ENCODE measurements at places on chromosomes 5 and 9. TPM values are rescaled to one million over a fixed set of nuclear protein-coding genes. Genes with fewer than 3 reads are reported as not detected.

Gene DUSP1
- total RNA-seq, result 60.5 TPM

Gene MINAR2
- total RNA-seq, result not detected

Gene ZNF618
- 11.0 TPM for total RNA-seq

Gene SLC46A2
- total RNA-seq, result not detected

Gene FBP2
- 0.29 TPM for total RNA-seq

Gene CBY3
- total RNA-seq, result not detected

Gene GLRX
- total RNA-seq, result 55.7 TPM

DNA sequence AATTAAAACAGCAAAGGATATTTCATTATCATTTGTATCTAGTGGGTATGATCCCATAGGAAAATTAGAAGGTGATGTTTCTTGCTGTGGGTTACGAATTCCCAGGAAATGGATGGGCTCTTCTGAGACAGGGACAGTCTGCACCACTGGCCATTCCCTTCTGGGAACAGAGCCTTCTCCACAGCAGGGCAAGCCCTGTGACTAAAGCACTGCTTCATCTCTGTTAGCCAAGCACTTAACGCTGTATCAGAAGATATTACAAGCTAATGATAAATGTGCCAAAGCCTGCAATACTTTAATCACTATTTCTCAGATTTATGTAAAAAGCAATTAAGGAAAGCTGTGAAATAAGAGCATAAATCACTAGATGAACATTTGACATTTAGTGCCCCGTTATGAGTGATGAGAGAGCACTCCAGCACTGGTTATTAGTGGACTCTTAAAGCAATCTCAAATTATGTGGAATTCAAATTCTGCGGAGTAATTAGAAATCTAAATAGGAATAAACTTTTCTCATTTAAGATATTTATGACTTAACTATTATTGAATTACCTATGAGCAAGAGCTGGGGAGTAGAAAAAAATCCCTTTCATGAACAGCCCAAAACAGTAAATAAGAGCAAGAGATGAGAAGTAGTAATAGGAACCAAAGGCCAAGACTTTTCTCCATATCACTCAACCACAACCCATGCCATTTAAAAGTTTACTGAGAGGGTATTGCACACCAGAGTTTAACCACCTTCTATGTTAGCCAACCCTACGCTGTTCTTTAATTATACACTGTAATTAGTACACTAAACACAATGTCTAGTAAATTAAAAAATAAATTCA is 49.2 kb downstream of the FAM240B start:
- no peak for DNase-seq

GRCh38 chr5:157761690-157762621 is 18.4 kb downstream of the LSM11 start:
- DNase-seq, result peak; percentile 67

- no peak for DNase-seq
Measured at GRCh38 chr5:148811756-148812155, 14.7 kb upstream of the ADRB2 start.

GRCh38 chr9:124008303-124008693 is 3.3 kb upstream of the LHX2 start:
- no peak for DNase-seq

- DNase-seq, result no peak
Measured at GRCh38 chr5:90641528-90641927, 82.9 kb downstream of the ADGRV1 start.

GRCh38 chr5:17212996-17213395 is 4.4 kb upstream of the BASP1 start:
- DNase-seq, result no peak

DNA sequence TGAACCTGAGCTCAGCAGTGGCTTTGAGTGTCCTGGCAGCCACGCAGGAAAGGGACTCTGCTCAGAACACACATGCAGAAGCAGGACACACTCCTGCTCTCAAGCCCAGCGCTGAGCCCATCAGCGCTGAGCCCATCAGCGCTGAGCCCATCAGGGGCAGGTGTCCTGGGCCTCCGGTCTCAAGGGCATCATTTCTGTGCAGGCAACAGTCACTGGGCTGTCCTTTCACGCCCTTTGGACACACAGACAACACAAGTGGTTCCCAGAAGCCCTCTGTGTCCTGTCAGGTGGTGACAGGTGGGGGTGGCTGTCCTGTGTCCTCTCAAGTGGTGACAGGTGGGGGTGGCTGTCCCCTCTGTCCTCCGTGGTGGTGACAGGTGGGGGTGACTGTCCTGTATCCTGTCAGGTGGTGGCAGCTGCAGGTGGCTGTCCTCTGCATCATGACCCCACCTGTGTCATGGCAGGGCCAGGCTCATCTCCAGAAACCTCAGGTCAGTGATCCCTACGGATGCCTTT is 39.0 kb upstream of the CLPTM1L start:
- DNase-seq, result no peak

- DNase-seq, result no peak
Measured at GRCh38 chr5:137715456-137715855, 20.4 kb downstream of the KLHL3 start.

GRCh38 chr5:63228154-63228553 is 649.5 kb downstream of the LRRC70 start:
- DNase-seq, result no peak

GRCh38 chr9:129806061-129806460 is 3.1 kb downstream of the TOR1B start:
- no peak for DNase-seq

DNA sequence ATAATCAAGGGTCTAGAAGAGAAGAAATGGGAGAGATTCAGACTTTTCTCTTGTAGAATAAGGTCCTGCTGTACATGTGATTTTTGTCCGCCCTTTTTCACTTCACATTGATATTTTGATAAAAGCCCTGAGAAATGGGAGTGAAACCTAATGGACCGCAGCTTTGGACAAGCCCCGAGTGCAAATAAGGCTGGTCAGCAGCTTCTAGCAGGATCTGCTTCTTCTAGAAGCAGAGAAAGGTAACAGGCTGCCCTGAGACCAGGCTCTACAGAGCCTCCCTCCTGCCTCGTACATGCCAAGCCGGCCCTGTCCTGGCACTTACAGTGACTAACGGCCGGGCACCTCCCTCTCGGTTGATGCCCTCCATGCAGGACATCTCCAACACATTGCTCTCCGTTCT is 33.4 kb downstream of the ACER2 start:
- no peak for DNase-seq

DNA sequence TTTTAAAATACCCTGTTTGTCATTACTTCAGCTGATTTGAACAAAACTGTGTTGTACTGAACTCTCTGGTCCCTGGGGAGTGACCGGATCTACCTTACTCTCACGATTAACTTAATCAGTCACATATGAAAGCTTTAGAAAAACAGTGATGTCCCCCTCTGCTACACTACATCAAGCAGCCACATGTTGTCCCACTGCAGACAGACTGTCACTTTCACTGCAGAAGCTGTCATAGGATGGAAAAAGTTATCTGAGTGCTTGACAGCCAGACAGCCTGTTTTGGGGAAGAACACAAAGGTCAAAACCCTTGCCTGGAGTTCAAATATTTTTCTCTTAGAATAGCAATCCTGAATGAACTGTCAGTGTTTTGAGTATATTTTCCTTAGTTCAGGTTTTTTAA is 546.4 kb downstream of the DTWD2 start:
- no peak for DNase-seq

DNA sequence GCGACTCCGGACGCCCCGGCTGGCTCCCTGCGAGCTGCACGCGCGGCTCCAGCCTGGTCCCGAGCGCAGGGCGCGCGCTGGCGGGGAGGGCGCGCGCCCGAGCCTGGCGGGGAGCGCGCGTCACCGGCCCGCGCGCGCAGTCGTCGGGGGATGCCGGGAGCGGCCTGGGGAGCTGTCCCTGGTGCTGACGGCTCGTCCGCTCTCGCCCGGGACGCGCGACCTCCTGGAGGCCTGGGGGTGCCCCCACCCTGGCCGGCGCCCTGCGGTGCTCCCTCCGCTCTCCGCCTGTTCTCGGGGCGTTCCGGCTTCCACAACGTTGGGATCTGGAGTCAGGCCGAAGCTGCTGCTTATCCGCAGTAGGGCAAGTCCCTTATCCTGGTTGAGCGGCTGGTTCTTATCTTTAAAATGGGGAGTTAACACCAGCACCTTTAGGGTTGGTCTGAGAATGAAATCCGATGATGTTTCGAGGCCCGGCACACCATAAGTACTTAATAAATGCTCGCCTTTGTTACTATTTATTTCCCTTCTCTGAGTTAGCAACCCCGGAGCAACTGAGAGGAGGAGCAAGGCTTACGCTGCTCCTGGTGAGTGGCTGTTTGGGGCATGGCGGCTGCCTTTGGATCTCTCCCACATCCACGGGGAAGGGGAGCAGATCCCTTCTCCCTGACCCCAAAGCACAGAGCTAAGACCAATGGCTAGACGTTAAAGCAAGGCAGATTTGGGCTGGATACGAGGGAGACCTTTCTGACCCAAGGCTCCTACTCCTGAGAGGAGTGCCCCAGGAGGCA is at the start of gene FAM163B:
Gene FAM163B (minus strand): TSS at position 79 of the 788 bp plus-strand sequence. CDS start 29,166 bp downstream, outside the sequence.
- peak; percentile 43 for DNase-seq

DNA sequence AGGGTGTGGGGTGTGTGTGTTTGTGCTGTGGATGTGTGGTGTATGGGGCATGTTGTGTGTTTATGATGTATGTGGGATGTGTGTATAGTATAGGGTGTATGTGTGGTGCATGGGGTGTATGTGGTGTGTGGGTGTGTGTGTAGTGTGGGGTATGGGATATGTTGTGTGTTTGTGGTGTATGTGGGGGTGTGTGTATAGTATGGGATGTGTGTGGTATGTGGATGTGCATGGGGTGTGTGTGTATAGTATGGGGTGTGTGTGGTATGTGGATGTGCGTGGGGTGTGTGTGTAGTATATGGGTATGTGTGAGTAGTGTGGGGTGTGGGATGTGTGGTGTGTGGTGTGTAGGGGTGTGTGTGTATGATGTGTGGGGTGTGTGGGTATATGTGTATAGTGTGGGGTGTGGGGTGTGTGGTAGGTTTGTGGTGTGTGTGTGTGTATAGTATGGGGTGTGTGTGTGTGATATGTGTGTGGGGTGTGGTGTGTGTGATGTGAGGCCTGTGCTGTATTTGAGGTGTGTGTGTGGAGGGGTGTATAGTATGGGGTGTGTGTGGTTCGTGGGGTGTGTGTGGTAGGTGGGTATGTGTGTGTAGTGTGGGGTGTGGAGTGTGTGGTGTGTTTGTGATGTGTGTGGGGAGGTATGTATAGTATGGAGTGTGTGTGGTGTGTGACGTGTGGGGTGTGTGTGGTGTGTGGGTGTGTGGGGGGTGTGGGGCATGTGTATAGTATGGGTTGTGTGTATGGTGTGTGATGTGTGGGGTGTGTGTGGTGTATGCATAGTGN is 10.5 kb downstream of the ECSCR start:
- DNase-seq, result no peak

DNA sequence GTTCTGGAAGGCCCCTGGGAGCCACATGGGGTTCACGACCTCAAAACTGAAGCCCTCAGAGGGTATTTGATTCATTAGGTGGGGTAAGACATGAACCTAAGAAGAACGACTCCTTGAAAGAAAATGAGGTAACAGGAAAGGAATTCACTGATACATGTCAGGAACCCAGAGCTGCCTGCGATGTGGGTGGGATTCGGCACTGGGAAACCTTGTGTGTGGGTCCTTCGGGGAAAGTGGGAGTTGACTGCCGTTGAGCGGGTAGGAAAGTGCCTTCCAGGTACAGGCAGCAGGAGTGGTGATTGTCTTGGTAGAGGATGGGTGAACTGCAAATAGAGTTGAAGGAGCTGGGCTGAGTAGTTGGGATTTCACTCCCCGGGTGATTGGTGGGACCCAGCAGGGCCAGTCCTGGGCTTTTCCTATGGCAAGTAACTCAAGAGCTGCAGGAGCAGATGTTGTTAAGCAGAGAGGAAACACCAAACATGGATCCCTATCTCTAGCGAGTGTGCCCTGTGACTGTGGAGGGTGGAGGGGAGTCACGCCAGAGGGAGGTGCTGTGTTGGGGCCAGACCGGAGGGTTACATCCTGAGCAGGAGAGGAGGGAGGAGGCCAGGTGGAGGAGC is 30.8 kb downstream of the ANKRD33B start:
- DNase-seq, result no peak

DNA sequence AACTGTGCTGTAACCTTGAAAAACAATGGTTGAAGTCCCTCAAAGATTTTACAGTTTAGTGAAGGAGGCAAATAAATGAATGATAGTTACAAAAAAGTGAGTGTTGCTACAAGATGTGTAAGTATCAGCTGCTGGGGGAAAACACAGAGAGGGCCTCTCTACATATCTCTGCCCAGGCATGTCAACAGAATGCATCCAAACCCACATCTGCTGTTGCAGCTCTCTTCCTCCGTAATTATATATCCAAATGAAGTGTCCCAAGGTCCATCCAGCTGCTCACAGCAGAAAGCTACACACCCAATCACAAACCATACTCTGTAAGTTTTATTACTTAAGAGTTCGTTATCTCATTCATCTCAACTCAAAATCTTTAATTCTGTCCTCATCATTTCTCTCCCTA is 584.6 kb downstream of the ANXA1 start:
- no peak for DNase-seq

- no peak for DNase-seq
Measured at GRCh38 chr5:178121391-178122276, 8.3 kb downstream of the N4BP3 start.

- DNase-seq, result no peak
Measured at GRCh38 chr9:106799152-106799551, 63.8 kb upstream of the ZNF462 start.

GRCh38 chr9:126999315-127000068 is 84.9 kb downstream of the RALGPS1 start:
- DNase-seq, result no peak

DNA sequence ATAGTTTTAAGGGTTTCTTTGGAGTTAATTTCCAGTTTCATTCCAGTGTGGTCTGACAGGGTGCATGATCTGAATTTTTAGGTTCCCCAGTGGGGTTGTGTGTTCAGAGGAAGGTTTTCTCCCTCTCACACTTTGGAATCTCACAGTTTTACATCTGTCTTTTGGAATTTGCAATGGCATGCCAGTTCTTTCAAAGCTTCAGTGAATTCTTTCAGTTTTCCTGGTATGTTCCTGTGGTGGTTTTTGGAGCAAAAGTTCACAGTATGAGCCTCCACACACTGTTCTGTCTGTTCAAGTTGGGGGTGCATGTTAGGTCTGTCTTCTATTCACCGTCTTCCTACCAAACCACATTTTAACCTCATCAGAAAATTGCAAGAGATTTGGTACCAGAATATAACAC is 624.2 kb downstream of the KCTD16 start:
- DNase-seq, result no peak

GRCh38 chr9:9574080-9574479 is 1038.7 kb downstream of the PTPRD start:
- no peak for DNase-seq

DNA sequence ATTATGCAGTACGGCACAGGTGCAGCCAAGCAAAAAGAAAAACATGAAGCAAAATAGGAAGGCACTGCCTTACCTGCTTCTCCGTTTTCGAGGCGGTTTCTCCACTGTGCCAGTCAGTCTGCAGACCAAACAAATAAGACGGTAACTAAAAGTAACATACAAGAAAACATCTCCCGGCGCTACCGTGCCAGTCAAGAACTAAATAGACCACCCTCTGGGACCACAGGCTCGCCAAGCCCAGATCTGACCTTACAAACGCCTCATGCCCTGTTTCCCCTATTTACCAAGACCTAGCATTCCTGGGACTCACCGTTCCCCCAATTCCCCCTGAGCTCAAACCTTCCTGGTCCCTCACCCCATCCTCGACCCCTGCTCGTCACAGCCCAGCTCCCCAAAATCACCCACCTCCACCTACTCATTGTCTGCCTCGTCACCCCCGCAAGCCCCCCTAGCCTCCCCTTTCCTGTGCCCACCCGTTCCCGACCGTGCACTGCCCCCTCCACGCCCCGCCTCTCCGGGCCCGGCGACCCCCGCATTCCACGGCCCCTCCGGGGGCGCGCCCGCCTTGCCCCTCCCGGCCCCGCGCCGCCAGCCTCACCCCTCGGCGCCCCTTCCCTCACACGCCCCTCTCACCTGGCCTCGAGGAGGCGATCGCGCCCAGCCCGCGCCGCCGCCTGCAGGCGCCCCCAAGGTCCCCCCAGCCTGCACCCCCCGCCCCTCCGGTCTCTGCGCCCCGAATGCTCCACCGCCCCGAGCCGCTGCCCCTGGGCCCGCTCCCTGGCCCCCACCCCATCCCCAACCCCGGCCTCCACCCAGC is 560 bp downstream of the SCAI start:
- no peak for DNase-seq

Data from adrenal gland (tissue), 19 donors.